ENCODE measurements at places on chromosomes 5 and 9. TPM values are rescaled to one million over a fixed set of nuclear protein-coding genes. Genes with fewer than 3 reads are reported as not detected.
A peak's percentile ranks its signal among the peaks of the same experiment; 100 is the strongest.

SPATA6L gene
- total RNA-seq = 2.4 TPM

PCDHA1 gene
- 0.08 TPM for total RNA-seq

HEMGN gene
- 0.48 TPM for total RNA-seq

ALDH1A1 gene
- 6.2 TPM for total RNA-seq

GRCh38 chr5:107451028-107451427 lies 219.7 kb downstream of the EFNA5 start:
- DNase-seq = no peak

- peak; percentile 90 for DNase-seq
These were observed 3.7 kb upstream of the WDR31 start for GRCh38 chr9:113343732-113344231.

DNA sequence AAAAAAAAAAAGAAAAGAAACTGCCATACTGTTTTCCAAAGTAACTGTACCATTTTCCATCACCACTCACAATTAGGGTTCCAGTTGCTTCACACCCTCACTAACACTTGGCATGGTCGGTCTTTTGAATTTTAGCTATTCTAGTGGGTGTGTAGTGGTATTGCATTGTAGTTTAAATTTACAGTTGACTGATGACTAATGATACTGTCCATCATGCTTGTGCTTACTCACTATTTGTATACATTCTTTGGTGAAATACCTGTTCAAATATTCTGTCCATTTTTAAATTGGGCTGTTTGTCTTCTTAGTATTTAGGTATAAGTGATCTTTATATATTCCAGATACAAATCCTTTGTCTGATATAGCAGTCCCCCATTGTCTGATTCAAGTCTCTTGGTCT lies 36.2 kb upstream of the ZNF169 start:
- no peak for DNase-seq

GRCh38 chr9:81088341-81088740 lies 601.0 kb downstream of the TLE1 start:
- DNase-seq = no peak

GRCh38 chr5:72465601-72466563 lies 41.3 kb downstream of the ZNF366 start:
- no peak for DNase-seq

- no peak for DNase-seq
These were observed 158.4 kb downstream of the COL23A1 start for GRCh38 chr5:178431782-178432165.

GRCh38 chr5:150511578-150512367 lies 3.8 kb downstream of the NDST1 start:
- no peak for DNase-seq

DNA sequence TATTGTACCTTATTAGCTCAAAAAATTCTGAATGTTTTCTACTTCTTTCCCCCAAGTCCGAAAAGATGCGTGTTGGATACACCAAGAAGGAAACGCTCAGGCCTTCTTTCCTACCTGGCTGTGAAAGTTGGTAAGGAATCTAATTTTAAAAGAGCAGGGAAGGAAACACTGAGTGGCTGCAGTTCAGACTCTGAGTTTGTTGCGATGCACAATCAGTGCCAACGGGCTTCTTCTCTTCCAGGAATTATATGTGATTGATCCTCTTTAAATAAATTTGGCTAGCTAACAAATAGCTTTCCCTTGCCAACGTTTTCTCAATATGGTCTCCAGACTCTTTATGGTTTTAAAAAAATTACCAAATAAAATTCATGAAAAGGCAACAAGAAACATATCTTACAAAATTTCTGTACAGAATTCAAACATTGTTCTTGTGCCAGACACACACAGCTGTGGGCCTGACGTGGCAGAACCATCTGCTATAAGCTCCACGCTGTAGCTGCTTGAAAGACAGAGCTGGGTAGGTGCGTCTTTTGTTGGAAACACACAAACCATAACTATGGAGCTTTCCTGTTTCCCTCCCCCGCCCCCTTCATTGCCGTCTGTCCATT lies 493.1 kb downstream of the ZNF608 start:
- no peak for DNase-seq

GRCh38 chr9:9124616-9125015 lies 1325.0 kb upstream of the DMAC1 start:
- no peak for DNase-seq

GRCh38 chr5:143004361-143005145 lies 234.4 kb downstream of the ARHGAP26 start:
- DNase-seq = no peak

DNA sequence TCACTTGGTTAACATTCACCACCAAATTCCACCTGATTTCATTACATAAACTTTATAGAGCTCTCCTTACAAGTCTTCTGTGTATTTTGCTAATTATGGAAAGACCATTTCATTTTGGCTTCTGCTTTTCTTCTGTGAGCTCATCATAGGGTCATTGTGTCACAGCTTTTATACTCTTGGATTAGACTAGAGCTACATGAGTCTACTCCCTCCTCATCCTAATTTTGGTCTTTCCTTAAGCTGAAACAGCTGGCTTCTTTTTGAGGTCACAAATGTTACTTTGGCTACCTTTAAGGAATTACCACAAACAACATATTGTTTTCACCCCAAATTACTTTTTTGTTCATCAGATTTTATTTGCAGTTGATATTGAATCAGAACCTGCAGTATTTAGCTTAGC lies 103.0 kb downstream of the NPR3 start:
- DNase-seq = no peak

DNA sequence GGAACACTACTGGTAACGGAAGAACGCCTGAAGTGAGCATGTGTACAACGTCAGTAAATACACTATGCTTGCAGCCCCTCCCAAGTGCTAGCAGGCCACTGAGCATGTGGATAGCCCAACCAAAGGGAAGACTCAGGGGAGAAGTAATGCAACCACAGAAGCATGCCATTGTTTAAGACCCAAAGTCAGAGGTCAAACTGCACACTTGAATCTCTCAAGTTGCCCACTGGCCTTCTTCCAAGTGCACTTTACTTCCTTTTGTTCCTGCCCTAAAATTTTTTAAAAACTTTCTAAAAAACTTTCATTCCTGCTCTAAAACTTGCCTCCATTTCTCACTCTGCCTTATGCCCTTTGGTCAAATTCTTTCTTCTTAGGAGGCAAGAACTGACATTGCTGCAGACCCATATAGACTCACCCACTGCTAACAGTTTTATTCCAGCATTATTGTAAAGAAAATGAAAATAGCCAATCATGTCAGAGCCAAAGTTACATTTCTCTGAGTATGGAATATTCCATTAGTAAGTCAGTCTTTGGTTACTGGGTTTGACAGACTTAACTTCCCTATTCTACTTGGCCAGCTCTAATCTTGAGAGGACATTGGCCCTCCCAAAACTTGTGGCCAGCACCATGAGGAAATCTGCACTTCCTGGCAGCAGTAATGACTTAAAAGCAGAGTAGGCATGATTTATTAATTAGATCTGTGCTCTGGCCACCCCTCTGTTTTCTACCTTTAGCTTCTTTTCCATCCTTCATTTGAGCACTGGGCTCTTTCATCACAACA lies 76.9 kb downstream of the TSSK1B start:
- DNase-seq = no peak

DNA sequence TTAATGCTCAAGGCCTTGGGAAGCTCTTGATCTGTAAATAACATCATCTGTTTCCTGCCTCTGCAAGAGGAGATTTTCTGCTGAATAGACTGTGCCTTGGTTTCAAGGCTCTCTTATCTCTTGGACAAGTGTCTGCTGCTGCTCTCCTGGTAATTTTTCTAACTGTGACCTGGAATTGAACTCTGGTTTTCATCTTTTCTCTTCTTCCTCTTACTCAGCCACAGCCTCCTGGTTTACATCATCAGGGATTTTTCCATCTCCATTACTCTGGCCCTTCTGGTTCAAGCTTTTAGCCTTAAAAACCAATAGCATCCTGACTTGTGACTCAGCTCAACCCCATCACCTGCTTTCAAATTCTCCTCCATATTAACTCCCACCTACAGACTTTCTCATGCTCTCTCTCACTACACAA lies 49.6 kb upstream of the ITGA1 start:
- no peak for DNase-seq

GRCh38 chr9:16207161-16207560 lies 654.3 kb downstream of the CCDC171 start:
- DNase-seq = no peak

DNA sequence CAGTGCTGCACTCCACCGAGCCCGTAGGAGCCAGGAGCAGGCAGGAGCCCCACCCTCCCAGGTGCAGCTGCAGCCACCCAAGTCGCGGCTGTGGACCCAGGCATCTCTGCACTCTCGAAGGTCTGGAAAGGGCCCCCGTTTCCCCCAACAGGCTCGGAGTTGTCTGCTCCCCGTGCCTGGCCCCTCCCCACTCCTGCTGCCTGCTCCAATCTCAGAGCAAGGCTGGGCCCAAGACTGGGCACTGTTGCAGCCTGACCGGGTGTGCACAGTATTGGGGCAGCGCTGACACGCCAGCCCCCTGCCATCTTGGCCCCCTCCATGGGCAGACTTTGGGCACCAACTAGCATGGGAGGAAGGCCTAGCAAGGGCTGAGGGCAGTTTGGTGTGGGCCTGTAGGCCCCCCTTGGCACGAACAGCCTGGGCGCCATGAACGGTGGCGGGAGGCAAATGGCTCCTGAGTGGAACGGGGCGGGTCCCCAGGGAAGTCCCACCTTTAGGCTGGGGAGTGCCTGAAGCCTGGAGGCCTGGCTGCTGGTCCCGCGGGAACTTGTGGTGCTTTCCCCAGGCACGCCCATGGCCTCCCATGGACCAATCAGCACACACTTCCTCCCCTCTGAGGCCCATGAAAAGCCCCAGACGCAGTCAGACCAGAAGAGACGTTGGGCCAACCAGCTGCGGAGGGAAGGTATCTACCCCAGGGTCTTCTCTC lies 60.4 kb downstream of the PSAT1 start:
- DNase-seq = no peak

DNA sequence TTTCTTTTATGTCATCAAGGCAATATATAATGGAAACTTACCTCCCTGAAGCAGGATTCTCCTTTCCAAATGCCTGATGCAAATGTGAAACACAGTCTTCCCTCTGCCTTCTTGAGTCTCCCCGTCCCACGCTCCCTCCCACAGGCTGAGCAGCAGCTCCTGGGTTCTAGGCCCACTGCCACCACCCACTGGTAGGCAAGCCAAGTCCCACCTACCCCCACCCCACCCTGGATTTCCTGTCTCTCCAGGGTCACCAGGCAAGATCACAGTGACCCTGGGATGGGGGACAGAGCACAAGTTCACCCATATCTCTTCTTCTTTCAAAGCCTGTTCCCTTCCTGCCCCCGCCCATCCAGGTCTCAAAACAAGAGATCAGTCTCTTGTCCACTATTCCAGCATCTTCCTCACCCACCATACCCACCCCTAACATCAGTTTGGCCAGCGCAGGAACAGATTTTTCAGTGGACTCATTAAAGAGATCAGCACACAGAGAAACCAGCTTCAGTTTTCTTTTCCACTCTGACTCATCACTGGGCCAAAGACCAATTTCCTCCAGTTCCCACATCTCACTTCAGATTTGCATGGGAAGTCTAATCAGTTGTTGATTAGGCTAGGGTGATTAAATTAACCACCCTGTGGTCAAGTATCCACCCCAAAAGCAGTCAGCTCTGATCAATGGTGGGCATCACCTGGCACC lies 151.5 kb downstream of the ACTL7B start:
- no peak for DNase-seq

DNA sequence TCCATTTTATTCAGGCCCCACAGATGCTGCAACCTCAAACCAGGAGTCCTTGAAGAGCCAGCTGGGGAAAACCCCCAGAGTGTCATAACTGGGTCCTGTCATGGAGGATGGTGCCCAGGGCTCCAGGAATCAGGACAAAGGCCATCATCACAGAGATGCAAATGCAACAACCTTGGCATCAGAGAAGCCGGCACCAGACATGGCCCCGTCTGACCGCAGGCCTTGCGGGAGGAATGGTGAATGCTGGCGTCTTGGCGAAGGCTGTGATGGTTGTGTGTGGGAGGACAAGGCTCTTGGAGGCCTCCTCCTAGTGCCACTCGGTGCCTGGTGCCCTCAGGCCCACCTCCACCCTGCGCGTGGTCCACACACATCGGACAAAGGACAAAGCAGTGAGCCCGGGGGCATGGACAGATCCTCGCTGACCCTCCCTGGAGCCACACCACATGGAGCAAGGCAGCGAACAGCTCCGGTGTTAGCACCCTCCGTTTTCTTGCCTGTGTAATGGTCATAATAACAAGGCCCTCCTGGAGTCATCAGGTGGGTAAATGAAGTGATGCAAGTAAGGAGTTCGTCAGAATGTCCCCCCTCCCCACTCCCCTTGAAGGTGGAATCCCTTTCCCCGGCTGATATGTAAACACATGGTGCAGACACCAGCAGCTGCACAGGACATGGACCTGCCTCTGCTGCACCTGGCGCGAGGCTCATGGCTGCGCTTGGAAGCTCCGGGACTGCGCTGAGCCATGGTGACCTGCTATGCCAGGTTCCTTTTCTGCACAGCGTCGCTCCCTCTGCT lies 380.7 kb downstream of the IRX2 start:
- DNase-seq = no peak

- DNase-seq = no peak
These were observed 8.3 kb upstream of the ZBTB34 start for GRCh38 chr9:126852086-126852688.

DNA sequence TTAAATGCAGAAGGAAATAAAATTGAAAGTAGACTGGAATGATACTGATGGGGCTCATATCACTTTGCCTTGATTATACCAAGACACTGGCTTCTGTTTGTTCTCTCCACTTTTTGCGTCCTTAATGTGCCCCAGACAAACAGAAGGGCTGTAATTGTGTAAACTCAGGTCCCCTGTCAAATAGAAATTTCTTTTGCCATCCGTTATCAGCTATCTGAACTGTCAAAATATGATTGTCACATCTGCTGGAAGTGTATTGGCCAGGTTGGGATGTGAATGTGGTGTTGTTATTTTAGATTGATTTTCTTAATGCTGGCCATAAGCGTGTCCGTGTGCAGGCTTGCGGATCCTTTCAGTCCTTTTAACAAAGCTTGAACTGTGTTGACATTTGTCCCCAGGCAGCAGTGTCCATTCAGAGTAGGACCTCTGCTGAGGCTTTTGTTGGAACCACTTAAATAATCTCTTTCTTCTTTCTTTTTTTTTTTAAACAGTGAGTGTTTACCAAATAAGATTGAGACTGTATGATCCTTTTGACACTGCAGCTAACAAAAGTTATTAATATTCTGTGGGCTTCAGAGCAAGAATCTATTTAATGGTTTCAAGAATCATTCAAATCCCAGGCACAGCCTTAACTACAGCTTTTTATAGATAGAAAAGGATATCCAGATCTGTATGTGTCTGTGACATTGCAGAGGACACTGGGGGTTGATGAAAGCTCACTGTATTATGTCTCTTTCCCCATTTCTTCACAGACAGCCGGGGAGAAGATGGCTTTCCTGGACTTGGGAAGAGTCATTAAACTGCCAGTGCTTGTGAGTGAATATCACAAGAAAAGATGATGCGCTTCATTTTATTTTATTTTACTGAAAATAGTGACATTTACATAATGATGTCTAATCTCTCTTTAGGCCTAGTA lies 171.7 kb downstream of the ZNF608 start:
- DNase-seq = no peak

GRCh38 chr9:108274971-108275370 lies 580.8 kb downstream of the ACTL7B start:
- no peak for DNase-seq

DNA sequence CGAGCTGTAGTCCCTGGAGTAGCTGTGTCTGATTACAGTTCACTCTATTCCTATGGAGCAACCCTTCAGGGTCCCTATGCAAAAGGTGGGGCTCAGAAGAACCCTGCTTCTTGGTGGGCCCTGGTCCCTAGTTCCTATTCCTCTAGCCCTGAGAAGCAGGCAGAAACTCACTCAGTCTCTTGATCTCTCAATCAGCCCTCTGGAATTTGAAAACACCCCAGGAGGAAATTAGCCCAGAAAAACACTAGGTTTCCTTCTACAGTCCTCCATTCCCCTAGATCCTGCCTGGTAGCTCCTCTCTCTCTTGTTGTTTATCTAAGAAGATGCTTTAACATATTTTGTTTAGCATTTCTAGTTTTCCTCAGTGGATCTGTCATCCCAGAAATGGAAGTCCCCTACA lies 7.6 kb downstream of the RGS3 start:
- no peak for DNase-seq
